ENCODE measurements at places on chromosomes 12 and 14. TPM values are rescaled to one million over a fixed set of nuclear protein-coding genes. Genes with fewer than 3 reads are reported as not detected.

CHGA gene
- 15.7 TPM for total RNA-seq

EID3 gene
- total RNA-seq = 2.2 TPM

TAS2R9 gene
- not detected for total RNA-seq

KRT8 gene
- total RNA-seq = 290 TPM

MAPK1IP1L gene
- 113 TPM for total RNA-seq

GDF3 gene
- 16.8 TPM for total RNA-seq

DNA sequence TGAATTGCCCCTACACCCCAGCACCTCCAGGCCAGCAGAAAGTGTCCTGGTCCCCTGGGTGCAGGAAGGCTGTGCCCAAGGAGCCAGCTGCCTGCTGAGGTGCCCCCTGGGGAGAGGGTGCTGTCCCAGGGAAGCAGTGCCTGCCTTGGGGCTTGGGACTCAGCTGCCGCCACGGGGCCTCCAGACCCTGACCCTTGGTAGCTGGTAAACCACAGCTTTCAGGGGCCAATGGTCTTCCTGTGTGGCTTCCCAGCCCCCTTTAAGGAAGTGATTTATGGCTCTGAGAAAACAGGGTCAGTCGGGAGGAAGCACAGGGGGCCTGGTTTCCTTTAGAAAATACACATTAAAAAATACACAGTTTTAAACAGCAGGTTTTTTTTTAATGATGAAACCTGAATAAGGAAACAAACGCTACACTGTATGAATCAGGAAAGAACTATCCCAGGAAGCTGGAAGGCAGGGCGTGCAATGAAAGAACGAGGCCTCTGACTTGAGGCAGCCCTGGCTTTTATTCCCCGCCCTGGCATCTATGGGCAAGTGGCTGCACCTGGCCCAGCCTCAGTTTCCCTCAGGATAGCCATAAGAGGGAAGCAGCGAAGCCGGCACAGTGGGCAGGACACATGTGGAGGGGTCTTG lies 40.6 kb upstream of the EML1 start:
- no peaks in the 10 kb centered on the region for H3K4me1 ChIP-seq
- DNase-seq = no peak
- no peak overlapping the region for H3K27ac ChIP-seq
- no peaks in the 10 kb centered on the region for H3K36me3 ChIP-seq
- H3K27me3 ChIP-seq = no peaks in the 10 kb centered on the region
- no peak overlapping the region for H3K4me3 ChIP-seq

DNA sequence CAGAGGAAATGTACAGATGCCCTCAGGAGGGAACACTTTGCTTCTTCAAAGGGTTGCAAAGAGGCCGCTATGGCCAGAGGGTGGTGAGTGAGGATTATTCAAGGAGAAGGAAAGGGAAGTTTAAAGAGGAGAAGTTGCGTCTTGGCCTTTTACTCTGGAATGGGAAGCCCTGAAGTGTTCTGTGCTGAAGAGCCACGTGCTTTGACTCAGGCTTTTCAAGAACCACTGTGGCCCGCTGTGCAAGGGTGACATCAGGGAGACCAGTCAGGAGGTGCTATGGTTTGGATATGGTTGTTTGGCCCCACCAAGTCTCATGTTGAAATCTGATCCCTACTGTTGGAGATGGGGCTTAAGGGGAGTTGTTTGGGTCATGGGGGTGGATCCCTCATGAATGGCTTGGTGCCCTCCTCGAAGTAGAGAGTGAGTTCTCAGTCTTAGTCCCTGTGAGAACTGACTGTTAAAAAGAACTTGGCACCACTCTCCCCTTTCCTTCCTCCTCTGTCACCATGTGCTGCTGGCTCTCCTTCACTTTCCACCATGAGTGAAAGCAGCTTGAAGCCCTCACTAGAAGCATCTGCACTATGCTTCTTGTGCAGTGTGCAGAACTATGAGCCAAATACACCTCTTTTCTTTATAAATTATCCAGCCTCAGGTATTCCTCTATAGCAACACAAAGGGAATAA lies 66.1 kb upstream of the DUSP6 start:
- no peak overlapping the region for H3K4me3 ChIP-seq
- no peak overlapping the region for H3K27ac ChIP-seq
- H3K36me3 ChIP-seq = no peaks in the 10 kb centered on the region
- no peaks in the 10 kb centered on the region for H3K27me3 ChIP-seq

DNA sequence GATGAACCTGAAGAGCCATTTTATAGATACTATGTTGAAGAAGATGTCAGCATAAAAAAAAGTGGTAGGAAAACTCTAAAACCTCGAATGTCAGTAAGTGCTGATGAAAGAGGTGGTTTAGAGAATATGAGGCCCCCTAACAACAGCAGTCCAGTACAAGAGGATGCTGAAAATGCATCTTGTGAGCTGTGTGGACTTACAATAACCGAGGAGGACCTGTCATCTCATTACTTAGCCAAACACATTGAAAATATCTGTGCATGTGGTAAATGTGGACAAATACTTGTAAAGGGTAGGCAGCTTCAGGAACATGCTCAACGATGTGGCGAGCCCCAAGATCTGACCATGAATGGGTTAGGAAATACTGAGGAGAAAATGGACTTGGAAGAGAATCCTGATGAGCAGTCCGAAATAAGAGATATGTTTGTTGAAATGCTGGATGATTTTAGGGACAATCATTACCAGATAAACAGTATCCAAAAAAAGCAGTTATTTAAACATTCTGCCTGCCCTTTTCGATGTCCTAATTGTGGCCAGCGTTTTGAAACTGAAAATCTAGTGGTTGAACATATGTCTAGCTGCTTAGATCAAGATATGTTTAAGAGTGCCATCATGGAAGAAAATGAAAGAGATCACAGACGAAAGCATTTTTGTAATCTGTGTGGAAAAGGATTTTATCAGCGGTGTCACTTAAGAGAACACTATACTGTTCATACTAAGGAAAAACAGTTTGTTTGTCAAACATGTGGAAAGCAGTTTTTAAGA lies 17.8 kb upstream of the HSPA2 start:
- no peaks in the 10 kb centered on the region for H3K4me1 ChIP-seq
- no peak for DNase-seq
- no peak overlapping the region for H3K4me3 ChIP-seq
- peaks cover 17% of the 10 kb centered on the region for H3K36me3 ChIP-seq

GRCh38 chr12:24838531-24838950 lies 110.4 kb downstream of the BCAT1 start:
- DNase-seq = no peak
- no peaks in the 10 kb centered on the region for H3K27me3 ChIP-seq
- peaks cover 24% of the 10 kb centered on the region for H3K36me3 ChIP-seq
- H3K4me1 ChIP-seq = no peaks in the 10 kb centered on the region
- H3K4me3 ChIP-seq = no peak overlapping the region

DNA sequence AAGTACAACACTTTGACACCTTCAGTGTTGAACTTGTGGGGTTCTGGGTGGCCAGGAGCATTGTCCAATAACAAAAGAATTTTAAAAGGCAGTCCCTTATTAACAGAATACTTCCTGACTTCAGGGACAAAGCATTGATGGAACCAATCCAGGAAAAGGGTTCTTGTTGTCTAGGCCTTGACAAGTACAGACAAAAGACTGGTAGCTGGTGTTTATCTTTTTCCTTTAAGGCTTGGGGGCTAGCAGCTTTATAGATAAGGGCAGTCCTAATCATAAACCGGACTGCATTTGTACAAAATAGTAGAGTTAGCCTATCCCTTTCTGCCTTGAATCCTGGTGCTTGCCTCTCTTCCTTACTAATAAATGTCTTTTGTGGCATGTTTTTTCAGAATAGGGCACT lies 27.4 kb downstream of the FAM177A1 start:
- no peaks in the 10 kb centered on the region for H3K36me3 ChIP-seq
- H3K27me3 ChIP-seq = no peaks in the 10 kb centered on the region
- no peaks in the 10 kb centered on the region for H3K4me1 ChIP-seq
- H3K4me3 ChIP-seq = no peak overlapping the region
- H3K27ac ChIP-seq = no peak overlapping the region
- no peak for DNase-seq

GRCh38 chr14:50339178-50339804 lies 27.2 kb downstream of the DMAC2L start:
- DNase-seq = no peak
- H3K36me3 ChIP-seq = peaks cover 2% of the 10 kb centered on the region
- H3K4me1 ChIP-seq = peaks cover 9% of the 10 kb centered on the region
- H3K4me3 ChIP-seq = no peak overlapping the region
- H3K27me3 ChIP-seq = no peaks in the 10 kb centered on the region

DNA sequence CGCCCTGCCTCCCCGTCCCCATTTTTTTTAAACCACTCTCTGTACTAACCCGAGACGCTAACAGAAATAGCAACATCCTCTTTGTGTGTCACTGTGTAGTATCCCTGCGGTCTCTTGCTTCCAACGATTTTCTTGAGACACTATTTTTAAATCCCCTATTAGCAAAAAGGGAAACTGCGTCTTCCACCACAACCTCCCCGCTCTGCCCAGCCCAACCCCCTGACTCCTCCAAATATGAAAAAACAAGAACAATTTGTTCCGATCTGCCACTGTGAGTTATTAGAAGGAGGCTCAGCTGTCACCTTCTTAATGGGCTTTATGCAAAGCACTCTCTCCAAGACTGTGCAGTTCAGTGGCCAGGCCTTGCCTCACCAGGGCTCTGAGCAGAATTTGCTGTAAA lies 76.3 kb downstream of the MAP1LC3B2 start:
- peaks cover 5% of the 10 kb centered on the region for H3K4me1 ChIP-seq
- DNase-seq = no peak
- no peaks in the 10 kb centered on the region for H3K27me3 ChIP-seq
- H3K36me3 ChIP-seq = no peaks in the 10 kb centered on the region
- no peak overlapping the region for H3K27ac ChIP-seq

DNA sequence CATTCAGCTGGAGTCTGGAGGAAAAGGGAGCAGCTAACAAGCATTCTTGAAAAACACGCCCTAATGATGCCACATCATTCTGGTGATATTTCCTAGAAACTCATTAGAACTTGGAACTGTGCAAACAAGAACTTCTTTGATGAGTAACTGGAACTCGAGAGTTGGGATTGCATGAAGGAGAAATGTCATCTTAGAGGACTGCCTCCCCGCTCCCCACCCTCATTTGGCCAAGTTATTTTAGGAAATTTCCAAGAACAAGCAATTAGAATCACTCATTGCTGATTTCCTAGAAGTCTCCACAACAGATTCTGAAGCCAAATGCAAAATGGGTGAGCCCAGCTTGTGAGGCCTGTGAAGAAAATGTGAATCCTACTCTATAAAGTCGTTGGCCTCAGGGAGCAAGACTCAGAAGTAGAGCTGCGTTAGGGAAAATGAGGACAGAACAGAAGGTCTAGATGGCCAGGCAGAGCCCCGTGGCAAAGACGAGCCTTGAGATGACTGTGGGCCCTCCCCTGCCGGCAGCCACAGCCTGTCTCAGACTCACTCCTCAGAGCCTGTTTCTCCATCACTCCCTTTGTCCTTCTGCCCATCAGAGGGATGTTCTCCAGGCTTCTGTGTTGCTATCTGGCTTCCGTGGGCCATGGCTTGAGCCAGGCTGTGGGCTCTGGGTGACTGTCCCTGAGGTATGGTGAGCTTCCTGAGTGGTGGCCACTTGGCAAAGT lies 38.4 kb downstream of the RTL1 start:
- H3K27me3 ChIP-seq = no peaks in the 10 kb centered on the region
- no peaks in the 10 kb centered on the region for H3K36me3 ChIP-seq
- H3K4me1 ChIP-seq = no peaks in the 10 kb centered on the region
- DNase-seq = no peak
- H3K27ac ChIP-seq = no peak overlapping the region

- no peaks in the 10 kb centered on the region for H3K4me1 ChIP-seq
- H3K4me3 ChIP-seq = no peak overlapping the region
- no peak overlapping the region for H3K27ac ChIP-seq
These were observed 29.0 kb downstream of the YY1 start for GRCh38 chr14:100267990-100268389.

DNA sequence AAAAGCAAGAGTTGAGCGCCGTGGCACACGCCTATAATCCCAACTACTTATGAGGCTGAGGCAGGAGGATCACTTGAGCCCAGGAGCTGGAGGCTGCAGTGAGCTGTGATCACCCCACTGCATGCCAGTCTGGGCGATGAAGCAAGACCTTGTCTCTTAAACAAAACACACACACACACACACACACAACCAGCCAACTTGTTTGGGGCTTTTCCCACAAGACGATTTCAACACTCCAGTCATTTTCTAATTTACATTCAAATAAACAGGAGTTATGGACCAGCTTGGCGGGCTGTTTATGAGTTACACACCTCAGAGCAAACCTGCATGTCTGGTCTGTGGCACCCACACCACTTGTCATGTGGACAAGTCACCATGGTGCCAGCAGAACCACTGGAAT lies 6.7 kb downstream of the GLTP start:
- H3K27me3 ChIP-seq = no peaks in the 10 kb centered on the region

DNA sequence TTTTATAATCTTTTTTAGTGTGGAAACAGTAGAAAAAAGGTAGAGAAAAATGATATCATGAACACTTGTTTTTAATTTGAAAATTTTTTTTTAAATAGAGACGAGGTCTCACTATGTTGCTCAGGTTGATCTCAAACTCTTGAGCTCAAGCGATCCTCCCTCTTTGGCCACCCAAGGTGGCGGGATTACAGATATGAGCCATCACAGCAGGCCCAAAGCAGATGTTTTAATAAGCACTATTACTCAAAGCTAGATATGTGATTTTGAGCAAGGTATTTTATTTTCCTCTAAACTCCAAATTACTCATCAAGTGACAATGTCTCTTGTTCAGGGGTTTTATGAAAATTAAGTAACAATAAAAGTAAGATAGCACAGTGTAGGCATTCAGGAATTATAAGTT lies 10.7 kb upstream of the WDR89 start:
- no peak for DNase-seq
- no peak overlapping the region for H3K27ac ChIP-seq
- H3K36me3 ChIP-seq = no peaks in the 10 kb centered on the region
- H3K4me3 ChIP-seq = no peak overlapping the region
- H3K27me3 ChIP-seq = no peaks in the 10 kb centered on the region

GRCh38 chr12:1917172-1918070 lies 1.0 kb downstream of the CACNA2D4 start:
- H3K36me3 ChIP-seq = no peaks in the 10 kb centered on the region
- H3K27me3 ChIP-seq = no peaks in the 10 kb centered on the region
- peaks cover 10% of the 10 kb centered on the region for H3K4me1 ChIP-seq
- no peak overlapping the region for H3K4me3 ChIP-seq

DNA sequence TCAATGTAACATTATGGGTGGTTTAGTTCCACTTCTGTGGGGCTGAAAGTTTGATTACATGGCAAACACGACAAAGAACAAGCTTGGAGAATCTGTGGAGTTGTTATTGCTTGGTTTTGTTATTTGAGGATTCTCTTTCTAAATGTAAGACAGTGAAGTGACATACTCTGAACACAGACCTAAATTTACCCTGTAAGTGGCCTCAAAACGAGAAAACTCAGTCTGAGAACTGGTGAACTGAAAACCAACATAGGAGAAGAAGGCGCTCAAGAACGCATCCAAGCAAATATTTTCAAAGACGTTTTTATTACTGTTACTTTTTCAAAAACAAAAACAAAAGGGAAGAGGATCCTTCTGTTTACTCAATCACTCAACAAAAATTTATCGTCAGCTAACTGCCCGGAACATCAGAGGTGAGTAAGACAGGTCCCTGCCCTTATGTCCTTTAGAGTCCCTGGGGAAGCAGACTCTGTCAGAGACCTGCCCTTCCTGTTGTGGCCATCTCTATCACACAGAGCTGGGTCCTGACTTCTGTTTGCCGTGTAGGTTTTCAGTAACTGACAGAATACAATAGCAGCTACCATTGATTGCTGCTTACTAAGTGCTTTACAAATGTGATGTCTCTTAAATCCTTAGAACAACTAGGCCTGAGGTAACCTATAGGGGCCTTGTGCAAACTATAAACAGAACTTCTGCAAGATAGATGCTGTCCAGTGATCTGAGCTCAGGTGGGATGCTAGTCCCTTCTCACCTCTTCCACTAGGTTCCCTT lies 79.3 kb upstream of the C12orf71 start:
- no peak overlapping the region for H3K27ac ChIP-seq
- no peak for DNase-seq
- H3K4me1 ChIP-seq = peaks cover 6% of the 10 kb centered on the region
